ENCODE measurements at places on chromosomes 3 and 15. TPM values are rescaled to one million over a fixed set of nuclear protein-coding genes. Genes with fewer than 3 reads are reported as not detected.

DNA sequence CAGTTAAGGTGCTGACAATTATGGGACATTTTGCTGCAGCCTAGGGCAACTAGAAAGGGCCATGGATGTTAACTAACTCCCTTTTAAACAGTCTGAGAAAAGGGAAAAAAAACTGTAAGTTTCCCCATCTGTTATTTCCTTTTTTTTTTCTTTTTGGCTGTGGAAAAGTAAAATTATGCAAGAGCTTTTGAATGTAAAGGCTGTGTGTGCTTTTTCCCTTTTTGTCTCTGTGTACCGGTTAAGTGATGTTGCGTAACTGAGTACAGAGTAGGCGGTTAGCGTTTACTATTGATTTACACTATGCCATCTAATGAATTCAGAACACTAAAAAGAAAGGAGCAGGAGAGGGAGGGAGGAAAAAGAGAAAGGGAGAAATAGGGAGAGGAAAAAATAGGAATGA lies 403.6 kb downstream of the TIGIT start:
- H3K27ac ChIP-seq: no peak overlapping the region
- no peak overlapping the region for H3K4me3 ChIP-seq
- no peaks in the 10 kb centered on the region for H3K36me3 ChIP-seq
- H3K27me3 ChIP-seq: no peaks in the 10 kb centered on the region
- DNase-seq: no peak

VEPH1 gene
- not detected for total RNA-seq

- H3K27me3 ChIP-seq: peaks cover 75% of the 10 kb centered on the region
- H3K4me1 ChIP-seq: peaks cover 32% of the 10 kb centered on the region
- H3K27ac ChIP-seq: peak overlapping the region; percentile 53
- peak overlapping the region; percentile 45 for H3K4me3 ChIP-seq
These were observed 993 bp upstream of the ISL2 start for GRCh38 chr15:76335307-76336253.

- H3K27me3 ChIP-seq: no peaks in the 10 kb centered on the region
- no peak for DNase-seq
- H3K27ac ChIP-seq: no peak overlapping the region
- H3K4me3 ChIP-seq: no peak overlapping the region
- no peaks in the 10 kb centered on the region for H3K4me1 ChIP-seq
- H3K36me3 ChIP-seq: no peaks in the 10 kb centered on the region
These were observed 341.1 kb downstream of the DIPK2A start for GRCh38 chr3:144312702-144313101.

- no peaks in the 10 kb centered on the region for H3K36me3 ChIP-seq
- no peak overlapping the region for H3K4me3 ChIP-seq
- DNase-seq: no peak
- H3K4me1 ChIP-seq: no peaks in the 10 kb centered on the region
These were observed 49.1 kb upstream of the NEDD4 start for GRCh38 chr15:56042498-56042897.

- no peak overlapping the region for H3K27ac ChIP-seq
- no peak overlapping the region for H3K4me3 ChIP-seq
- H3K36me3 ChIP-seq: no peaks in the 10 kb centered on the region
- no peaks in the 10 kb centered on the region for H3K4me1 ChIP-seq
- H3K27me3 ChIP-seq: no peaks in the 10 kb centered on the region
These were observed 53.2 kb downstream of the ASTE1 start for GRCh38 chr3:130973406-130973805.

ATP13A5 gene
- not detected for total RNA-seq

GRCh38 chr3:157175691-157176507 lies 16.0 kb upstream of the CCNL1 start:
- peak overlapping the region; percentile 95 for H3K27ac ChIP-seq
- H3K27me3 ChIP-seq: no peaks in the 10 kb centered on the region
- peak overlapping the region; percentile 58 for H3K4me3 ChIP-seq
- peaks cover 20% of the 10 kb centered on the region for H3K4me1 ChIP-seq
- peak; percentile 76 for DNase-seq

- H3K4me3 ChIP-seq: no peak overlapping the region
- no peaks in the 10 kb centered on the region for H3K4me1 ChIP-seq
- no peaks in the 10 kb centered on the region for H3K36me3 ChIP-seq
- H3K27ac ChIP-seq: no peak overlapping the region
These were observed 91.4 kb downstream of the CTNNB1 start for GRCh38 chr3:41290736-41291135.

GRCh38 chr3:7322957-7323669 lies 462.2 kb downstream of the GRM7 start:
- no peaks in the 10 kb centered on the region for H3K27me3 ChIP-seq
- no peaks in the 10 kb centered on the region for H3K36me3 ChIP-seq
- no peak overlapping the region for H3K27ac ChIP-seq
- peaks cover 6% of the 10 kb centered on the region for H3K4me1 ChIP-seq

- H3K4me1 ChIP-seq: no peaks in the 10 kb centered on the region
- DNase-seq: no peak
- no peaks in the 10 kb centered on the region for H3K36me3 ChIP-seq
- no peak overlapping the region for H3K4me3 ChIP-seq
- no peak overlapping the region for H3K27ac ChIP-seq
- H3K27me3 ChIP-seq: no peaks in the 10 kb centered on the region
These were observed 68.2 kb upstream of the CORO2B start for GRCh38 chr15:68510558-68510957.

Data from sigmoid colon (tissue), 7 donors.